ENCODE measurements at places on chromosomes 13 and 19. TPM values are rescaled to one million over a fixed set of nuclear protein-coding genes. Genes with fewer than 3 reads are reported as not detected.

GRCh38 chr13:97122381-97122996 lies 99.6 kb upstream of the MBNL2 start:
- DNase-seq, result no peak

GRCh38 chr13:20566468-20566897 lies 474 bp upstream of the IFT88 start:
- no peak for DNase-seq

DNA sequence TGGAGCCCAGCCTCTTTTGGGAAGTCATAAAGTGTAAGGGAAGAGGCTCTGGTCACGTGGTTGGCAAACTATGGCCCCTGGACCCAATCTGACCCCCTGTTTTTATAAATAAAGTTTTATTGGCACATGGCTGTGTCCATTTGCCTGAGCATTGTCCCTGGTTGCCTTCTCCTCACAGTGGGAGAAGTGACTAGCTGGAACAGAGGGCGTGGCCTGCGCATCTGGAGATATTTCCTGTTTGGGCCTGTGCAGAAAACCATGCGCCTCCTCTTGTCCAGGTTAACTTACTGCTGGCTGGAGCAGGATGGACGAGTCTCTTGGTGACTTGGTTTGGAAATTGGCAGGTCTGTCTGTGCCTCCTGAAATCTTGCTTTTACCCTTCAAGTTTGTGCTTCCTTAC lies 48.3 kb downstream of the KDM4B start:
- DNase-seq, result no peak

GRCh38 chr13:21911646-21912298 lies 240.9 kb downstream of the FGF9 start:
- no peak for DNase-seq

OVOL3 gene
- polyA plus RNA-seq, result not detected

Measured in right lung (tissue), 10 donors.